D341Med (cell line): ENCODE measurements at places on chromosomes 3 and 15.

DNA sequence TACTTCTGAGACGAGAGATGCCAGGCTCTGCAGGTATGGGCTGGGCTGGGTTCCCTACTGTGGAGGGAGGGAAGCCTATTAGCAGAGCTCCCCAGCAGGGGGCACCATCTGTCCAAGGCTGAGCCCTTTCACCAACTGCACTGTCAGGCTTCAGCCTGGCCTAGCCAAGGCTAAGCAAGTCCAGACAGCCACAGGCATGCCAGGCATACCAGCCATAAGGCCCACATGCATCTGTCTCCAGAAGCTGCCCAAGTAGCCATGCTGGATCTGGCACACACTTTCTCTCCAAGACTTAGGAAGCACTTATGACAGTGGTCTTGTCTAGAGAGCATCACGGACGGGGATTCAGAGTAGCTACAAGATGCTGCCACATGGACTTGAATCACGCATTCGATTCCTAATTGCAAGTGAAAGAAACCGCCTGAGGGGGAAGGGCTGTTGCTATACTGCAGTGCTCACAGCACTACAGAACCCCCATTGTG is 28.3 kb downstream of the RUVBL1 start:
- peak; percentile 83 for DNase-seq

- no peak for DNase-seq
These were observed 4.7 kb downstream of the EIF1B start for GRCh38 chr3:40313975-40314860.

- no peak for DNase-seq
These were observed 577 bp downstream of the ZNF148 start for GRCh38 chr3:125374501-125374995.

DNA sequence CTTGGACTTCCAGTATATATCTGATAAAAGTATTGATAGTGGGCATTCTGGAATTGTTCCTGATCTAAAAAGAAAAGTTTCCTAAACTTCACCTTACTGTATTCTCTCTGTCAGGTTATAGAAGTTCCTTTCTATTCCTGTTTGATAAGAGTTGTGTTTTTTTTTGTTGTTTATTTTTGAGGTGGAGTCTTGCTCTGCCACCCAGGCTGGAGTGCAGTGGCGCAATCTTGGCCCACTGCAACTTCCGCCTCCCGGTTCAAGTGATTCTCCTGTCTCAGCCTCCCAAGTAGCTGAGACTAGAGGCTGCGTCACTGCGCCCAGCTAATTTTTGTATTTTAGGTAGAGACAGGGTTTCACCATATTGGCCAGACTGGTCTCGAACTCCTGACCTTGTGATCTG is 13.1 kb downstream of the BLM start:
- DNase-seq = no peak

DNA sequence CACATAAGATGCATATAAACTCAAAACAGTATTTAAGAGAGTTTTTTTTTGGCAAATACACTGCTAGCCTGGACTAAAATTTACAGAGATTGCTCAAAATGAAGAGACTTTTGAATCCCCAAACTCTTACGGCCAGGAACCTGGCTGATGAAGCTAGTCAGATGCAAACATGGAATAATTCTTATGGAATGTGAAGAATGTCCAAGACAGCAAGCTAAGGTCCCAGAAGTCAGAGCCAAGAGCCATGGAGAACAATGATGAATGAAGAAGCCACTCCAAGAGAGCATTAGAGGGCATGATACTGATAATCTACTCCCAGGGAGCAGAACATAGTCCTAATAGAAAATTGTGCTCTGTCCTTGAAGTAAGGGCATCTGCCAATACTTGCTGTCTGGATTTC is 705.5 kb downstream of the DIPK2A start:
- DNase-seq = no peak

GRCh38 chr3:169457807-169458697 is 205.5 kb downstream of the MECOM start:
- DNase-seq = no peak

- DNase-seq = no peak
These were observed 30.6 kb downstream of the CTSH start for GRCh38 chr15:78914027-78914764.

DNA sequence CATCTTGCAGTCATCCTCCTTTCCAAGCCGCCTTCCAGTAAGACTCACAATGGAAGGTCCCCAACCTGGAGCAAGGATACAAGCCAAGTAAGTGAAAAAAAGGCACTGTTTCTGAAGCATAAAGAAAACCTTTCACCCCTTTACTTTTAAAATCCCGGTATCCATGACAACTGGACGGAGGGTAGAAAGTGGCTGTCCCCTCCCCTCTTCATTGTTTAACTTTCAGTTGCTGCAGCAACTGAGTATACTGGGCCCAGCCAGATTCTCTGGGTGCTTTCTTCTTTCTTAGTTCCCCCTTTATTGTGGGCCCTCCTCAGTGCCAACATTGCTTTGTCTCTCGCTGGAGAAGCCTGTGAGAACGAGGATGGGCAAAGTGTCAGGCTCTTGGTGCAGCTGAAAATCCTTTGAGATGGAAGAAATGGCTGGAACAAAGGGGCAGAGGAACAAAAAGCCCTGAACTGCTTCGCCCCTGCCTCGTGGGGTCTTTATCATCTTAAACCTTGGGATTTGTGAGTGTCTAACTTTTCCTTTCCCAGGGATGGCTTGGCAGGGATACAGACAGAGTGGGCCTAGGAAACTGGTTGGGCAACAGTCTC is 224.0 kb upstream of the RGMA start:
- DNase-seq = no peak

- DNase-seq = peak; percentile 95
These were observed 226.8 kb upstream of the IGF1R start for GRCh38 chr15:98421419-98422129.

- no peak for DNase-seq
These were observed 95.9 kb downstream of the FEZF2 start for GRCh38 chr3:62277450-62277849.

GRCh38 chr3:20462723-20463122 is 276.7 kb upstream of the SGO1 start:
- DNase-seq = no peak

GRCh38 chr3:17243621-17244020 is 358.9 kb downstream of the PLCL2 start:
- no peak for DNase-seq

DNA sequence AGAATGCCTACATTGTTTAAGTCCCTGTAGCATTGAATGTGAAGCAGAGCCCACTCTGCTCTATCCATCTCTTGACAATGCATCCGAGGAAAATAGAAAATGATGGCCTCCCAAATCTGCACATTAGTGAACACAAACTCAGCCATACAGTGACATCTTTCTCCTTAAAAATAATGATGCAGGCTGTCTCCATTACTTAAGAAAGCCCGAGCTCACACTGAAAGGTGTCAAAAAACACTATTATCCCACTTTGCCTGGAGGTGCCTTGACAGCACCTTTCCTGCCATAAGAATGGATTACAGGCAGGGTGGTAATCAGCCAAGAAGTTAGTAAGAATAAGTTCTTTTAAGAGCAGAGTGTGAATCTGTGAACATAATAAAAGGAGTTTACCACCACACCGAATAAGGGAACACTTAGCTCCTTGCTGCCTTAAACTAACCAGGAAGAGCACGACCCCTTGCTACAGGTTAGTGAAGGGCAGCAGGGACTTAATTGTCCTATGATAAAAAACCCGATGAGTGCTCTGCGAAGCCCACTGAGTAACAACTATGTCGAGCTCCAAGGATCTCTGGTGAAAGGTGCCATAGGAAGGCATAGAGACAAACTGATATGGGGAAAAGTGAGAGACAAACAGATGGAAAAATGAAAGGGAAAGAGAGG is 123.2 kb upstream of the TUSC7 start:
- DNase-seq = no peak

DNA sequence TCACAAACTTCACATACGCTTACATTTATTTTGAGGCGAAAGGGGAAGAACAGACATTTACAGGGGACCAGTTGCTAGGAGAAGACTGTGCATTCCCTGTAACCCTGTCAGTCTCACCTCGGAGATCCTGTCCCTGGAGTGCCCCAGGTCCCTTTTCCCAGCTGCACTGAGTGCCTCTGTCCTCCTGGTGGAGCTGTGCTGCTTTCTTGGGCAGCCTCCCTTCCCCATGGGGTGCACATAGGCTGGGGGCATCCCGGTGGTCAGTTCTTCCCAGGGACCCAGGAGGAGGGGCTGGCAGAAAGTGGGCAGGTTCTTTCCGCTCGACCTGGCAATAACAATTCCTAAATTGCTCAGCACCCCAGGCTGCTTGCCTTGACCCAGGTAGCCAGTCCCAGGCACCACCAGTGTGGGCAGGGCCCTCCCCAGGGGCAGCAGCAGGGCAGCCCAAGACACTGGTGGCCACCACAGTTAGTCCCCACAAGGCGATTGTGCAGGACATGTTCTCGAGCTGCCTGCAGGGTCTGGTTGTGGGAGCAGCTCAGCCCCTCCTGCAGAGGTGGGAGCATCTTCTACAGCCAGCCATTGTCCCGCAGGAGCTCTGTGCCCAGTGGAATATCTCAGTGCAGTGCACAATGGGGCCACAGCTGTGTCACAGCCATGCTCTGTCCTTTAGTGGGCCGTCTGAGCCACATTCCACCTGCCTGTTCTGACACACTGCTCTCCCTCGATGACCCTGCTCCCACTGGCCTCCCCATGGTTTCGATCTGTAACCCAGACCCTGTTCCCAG is 36.3 kb downstream of the APBA2 start:
- DNase-seq = peak; percentile 41

GRCh38 chr3:147159141-147159540 is 247.2 kb downstream of the ZIC4 start:
- no peak for DNase-seq

GRCh38 chr15:62940755-62941361 is 101.7 kb upstream of the TPM1 start:
- DNase-seq = no peak

DNA sequence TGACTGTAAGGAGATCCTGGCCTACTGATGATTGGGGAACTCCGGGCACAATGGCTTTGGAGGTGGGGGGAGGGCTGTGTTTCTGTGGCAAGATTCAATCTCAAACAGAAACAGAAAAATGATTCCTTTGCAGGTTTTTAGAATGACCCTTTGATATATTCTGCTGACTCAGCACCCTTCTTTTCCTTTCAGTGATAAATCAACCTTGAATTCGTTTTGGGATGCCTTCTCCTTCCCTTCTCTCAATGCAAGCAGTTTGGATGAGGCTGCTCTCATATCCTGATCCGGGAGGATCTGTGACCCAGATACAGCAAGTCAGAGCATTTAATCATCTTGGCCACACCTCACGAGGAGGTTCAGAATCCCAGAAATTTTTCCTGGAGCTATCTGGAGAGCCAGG is 156.1 kb upstream of the PRICKLE2 start:
- no peak for DNase-seq
